Amniotic epithelial cell (primary cell): ENCODE measurements at places on chromosomes 4 and X.

DNA sequence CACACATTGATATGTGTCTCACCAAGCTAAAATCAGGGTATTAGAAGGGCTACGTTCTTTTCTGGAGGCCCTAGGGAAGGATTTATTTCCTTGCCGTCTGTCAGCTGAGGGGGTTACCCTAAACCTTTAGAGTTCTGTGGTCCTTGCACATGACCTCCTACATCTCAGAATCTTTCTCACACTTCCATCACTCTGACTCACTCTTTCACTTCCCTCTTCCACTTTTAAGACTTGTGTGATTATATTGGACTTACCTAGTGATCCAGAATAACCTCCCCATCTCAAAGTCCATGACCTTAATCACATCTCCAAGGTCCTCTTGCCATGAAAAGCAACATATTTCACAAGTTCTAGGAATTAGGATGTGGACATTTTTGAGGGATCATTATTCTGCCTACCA lies 53.6 kb upstream of the FUNDC1 start:
- DNase-seq = no peak

GRCh38 chrX:110086916-110087484 lies 84.1 kb downstream of the TMEM164 start:
- peak; percentile 99 for DNase-seq

- DNase-seq = no peak
Observed at GRCh38 chr4:13514722-13515121, 29.6 kb downstream of the NKX3-2 start.

GRCh38 chr4:106323119-106323518 lies 6.8 kb downstream of the AIMP1 start:
- DNase-seq = no peak

- no peak for DNase-seq
Observed at GRCh38 chr4:59412739-59413138, 1787.4 kb upstream of the ADGRL3 start.

GRCh38 chr4:11543706-11544105 lies 115.0 kb upstream of the HS3ST1 start:
- peak; percentile 60 for DNase-seq

DNA sequence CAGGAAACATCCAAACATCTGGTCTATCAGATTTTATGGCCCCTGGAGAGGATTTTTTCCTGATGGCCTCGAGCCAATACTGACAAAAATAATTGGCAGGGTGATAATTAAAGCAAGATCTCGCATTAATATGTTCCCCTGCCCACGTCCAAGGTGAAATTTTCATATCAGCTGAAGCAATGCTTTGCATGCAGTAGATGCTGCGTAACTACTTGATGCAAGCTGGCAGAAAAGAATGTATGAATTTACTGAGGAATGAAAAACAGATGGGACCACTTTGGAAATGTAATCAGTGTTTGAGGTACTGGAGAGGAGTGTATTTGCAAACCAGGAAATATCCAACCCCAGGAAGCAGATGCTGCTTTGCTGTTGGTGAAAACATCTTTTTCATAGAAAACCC lies 36.8 kb upstream of the REST start:
- DNase-seq = no peak

GRCh38 chr4:158314756-158315487 lies 104.6 kb downstream of the TMEM144 start:
- DNase-seq = peak; percentile 97

GRCh38 chr4:73311428-73311827 lies 52.8 kb upstream of the ANKRD17 start:
- DNase-seq = peak; percentile 49

- DNase-seq = no peak
Observed at GRCh38 chrX:46340696-46341095, 204.5 kb downstream of the ZNF674 start.

DNA sequence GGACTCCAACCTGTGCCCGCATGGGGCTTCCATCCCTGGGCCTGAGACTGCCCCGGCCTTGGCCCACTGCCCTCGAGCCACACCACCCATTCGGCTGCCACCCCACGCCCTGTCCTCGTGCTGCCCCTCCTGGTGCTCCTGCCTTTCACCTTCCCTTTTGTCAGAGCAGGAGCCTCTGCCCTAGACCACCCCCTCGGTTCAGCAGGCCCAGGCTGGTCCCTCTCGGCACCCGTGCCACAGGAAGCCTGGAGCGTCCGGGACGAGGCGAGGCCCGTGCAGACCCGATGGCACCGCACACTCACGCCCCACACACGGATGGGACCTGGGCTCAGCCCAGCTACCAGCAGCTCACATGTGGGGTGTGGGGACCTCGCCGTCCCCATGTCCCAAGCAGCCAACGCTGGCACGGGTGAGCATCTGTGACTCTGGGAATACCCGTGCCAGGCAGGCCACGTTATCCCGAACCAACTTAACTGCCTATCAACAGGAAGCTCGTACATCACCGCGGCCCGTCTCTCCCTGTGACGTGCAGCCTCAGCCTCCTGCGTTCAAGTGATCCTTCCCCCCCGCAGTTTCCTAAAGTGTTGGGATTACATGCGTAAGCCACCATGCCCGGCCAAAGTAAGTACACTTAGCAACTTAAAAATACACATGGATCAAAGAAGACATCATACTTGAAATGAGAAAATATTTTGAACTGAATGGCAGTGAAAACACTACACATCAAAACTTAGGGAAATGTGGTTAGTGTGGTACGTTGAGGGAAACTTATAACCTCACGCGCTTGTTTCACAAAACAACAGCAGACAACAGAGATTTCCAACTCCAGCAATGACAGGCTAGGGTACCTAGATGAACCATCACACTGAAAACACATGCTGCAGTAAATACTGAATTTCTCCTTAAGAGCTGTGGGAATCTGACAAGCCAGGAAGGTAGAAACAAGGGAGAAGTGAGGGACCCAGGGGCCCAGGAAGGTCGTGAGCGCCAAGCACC lies 29.0 kb downstream of the LRPAP1 start:
- DNase-seq = no peak

GRCh38 chr4:181897935-181898334 lies 345.3 kb upstream of the TENM3 start:
- DNase-seq = peak; percentile 83

DNA sequence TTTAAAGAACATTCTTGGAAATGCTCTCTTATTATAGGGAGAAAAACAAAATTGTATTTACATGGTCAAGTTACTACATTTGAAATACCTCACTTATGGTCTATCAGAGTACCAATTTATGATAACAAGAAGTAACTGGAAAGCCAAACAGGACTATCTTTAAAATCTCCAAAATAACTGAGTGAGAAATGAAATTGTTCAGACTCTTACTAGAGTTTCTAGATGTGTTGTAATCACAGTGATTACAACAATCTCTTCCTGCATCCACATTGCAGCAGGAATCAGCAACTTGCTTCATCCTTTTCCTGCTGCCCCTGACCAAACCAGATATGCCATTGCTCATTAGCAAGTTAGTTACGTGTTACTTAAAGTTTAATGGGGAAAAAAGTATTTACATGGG lies 245.2 kb upstream of the SMIM31 start:
- DNase-seq = peak; percentile 75

GRCh38 chrX:136766785-136767103 lies 14.0 kb downstream of the ARHGEF6 start:
- no peak for DNase-seq

- peak; percentile 78 for DNase-seq
Observed at GRCh38 chrX:40933706-40934425, 151.4 kb upstream of the USP9X start.

- no peak for DNase-seq
Observed at GRCh38 chr4:48295116-48295515, 25.5 kb upstream of the TEC start.

GRCh38 chrX:153551135-153551534 lies 33.7 kb downstream of the ATP2B3 start:
- DNase-seq = peak; percentile 56

DNA sequence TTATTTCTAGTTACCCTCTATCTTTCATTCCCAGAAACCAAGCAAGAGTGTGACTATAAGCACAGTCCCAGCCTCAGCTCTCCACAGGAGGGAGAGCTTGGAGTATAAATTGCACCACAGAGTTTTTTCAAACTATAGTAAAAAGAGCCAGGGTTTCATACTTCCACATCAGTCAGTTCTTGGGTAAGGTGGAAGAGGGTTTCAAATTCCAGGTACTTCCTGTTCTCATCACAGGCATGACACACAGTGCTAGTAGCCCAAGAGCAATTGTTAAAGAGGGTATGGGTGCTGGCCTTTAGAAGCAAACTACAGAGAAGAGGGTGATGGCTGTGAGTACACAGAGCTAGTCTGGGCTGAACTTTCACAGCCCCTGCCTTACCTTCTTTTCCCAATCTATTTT lies 5.7 kb upstream of the IL1RAPL1 start:
- no peak for DNase-seq

DNA sequence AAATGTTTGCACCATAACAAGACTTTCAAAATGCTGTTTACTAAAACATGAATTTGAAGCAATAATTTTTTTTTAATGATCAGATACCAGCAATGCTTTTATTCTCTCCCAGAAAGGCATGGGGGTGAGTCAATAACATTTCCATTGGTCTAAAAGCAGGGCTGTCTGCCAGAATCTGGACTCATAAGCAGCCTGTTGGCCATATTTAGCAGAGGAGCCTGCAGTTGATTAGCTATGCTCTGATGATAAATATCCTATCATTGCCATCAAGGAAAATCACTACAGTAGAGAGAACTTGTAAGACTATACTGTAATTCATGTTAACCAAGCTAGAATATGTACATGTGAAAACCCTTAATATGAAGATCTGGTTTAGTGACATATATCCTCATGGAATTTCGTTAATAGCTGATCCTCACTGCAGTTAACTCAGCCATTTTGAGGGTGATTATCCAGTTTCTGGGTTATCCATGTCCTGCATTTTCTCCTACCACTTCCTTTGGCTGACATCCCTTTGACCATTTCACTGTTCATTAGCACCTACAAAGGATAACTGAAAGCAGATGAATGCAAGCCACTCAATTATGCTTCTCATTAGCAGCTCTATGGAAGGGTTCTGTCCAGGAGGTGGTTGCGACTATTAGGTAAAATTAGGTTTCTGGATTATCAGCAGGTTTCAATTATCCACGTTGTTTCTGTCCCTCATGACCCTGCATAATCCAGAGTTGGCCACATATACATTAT lies 72.9 kb upstream of the DIAPH2 start:
- peak; percentile 2 for DNase-seq

- no peak for DNase-seq
Observed at GRCh38 chrX:112786076-112786475, 54.6 kb downstream of the AMOT start.

DNA sequence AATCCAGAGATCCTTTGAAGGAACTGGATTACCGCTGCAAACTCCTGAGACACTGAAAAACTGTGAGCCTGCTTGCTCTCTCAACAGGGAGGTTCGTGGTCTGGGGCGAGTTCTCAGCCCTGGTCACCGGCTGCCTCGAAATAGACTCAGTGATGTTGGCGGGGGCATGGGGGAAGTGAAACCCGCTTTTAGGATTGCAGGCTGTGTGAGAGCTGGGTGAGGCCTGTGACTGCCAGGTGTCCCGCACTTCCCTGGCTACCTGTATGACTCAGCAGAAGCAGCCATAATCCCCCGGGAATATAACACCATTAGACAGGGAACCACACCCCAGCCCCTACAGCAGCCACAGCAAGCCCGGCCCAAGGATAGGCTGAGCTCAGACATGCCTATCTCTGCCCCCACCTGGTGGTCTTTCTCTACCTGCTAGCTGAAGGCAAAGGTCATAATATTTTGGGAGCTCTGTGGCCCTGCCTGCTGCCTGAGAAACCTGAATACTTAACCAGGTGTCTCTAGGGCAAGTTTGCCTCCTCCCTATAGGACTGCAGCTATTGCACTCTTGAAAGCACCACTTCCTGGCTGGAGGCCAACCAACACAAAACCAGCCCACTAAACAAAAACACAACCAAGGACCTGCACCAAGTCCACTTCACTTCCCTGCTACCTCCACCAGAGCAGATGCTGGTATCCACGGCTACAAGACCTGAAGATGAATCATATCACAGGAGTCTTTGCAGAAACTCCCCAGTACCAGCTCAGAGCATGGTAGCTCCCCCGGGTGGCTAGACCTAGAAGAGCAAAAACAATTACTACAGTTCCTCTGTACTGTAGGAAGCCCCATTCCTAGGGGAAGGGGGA lies 202.0 kb downstream of the RRAGB start:
- no peak for DNase-seq

DNA sequence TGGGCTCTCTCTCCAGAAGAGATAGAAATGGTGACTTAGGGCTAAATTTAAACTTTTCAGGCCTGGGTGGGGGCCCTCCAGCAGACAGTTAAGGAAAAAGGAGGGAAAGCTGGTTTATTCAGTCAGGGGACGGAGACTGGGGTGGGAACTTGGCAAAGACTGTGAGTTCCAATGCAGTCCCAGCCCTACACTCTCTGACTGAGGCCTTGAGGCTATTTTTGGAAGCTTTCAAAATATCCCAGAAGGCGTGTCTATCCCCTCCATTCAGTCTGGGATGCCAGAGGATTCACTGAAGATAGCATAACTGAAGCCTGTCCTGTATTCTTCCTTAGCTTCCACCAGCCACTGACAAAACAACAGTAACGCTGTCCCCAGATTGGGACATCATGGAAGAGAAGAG lies 32.1 kb upstream of the MSN start:
- no peak for DNase-seq
